Left ventricle myocardium superior (tissue), 1 donor: ENCODE measurements at places on chromosomes 2 and 18.

DNA sequence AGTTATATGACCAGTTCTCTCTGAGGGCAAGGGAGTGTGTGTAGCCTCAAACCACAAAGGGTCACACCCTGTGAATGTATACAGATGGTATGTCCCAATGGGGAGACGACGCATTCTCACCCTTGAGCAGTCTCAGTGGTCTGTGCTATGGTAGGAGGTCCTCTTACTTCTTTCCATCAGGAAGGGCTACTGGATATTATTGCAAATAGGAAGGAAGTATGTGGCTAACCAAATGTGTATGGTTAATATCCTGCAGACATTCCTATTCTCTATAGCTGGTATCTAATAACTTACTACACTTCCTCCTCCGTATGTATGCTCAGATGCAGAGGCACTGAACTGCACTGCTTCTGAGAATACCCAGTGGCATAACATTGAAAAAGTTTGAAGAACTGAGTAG, 306.7 kb upstream of the CCDC68 start:
- no peak for DNase-seq

- DNase-seq: no peak
These were observed 52.6 kb upstream of the TMEM163 start for GRCh38 chr2:134771313-134771801.

GRCh38 chr2:151756820-151757219, 22.5 kb upstream of the NEB start:
- DNase-seq: no peak

GRCh38 chr2:120771781-120772208, 36.1 kb downstream of the GLI2 start:
- DNase-seq: no peak

DNA sequence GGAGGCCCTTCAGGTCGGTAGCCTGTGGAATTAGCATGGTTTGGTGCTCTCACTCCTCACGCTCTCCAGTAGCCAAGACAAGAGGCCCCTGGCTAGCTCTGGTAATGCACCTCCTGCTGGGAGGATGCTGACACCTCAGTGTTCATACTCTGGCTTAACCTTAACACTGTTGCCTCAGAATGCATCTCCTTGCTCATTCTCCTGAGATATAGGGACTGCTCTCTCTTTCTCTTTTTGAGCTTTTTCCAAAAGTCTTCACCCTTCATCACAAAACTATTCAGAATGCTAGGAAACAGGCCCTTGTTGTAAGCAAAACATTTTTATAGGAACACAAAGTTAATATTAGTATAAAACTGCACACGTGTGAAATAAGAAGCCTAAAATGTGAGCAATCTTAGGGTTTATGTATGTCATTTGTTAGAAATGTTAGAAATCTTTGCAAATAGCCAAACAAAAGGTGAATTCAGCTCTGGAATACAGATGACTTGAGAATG, 17.3 kb upstream of the IMPA2 start:
- no peak for DNase-seq

DNA sequence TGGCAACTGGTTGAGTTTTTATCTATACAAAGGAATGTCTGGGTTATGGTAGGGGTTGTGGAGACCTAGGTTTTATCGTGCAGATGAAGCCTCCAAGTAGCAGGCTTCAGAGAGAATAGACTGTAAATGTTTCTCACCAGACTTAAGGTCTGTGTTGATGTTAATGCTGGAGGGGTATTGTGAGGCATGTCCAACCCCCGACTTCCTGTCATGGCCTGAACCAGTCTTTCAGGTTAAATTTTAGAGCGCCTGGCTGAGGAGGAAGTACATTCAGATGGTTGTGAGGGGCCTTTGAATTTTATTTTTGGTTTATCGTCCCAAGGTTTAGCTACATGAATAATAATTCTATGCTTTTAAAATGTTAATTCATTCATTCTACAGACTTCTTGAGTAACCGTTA, 435.1 kb downstream of the DLGAP1 start:
- no peak for DNase-seq

DNA sequence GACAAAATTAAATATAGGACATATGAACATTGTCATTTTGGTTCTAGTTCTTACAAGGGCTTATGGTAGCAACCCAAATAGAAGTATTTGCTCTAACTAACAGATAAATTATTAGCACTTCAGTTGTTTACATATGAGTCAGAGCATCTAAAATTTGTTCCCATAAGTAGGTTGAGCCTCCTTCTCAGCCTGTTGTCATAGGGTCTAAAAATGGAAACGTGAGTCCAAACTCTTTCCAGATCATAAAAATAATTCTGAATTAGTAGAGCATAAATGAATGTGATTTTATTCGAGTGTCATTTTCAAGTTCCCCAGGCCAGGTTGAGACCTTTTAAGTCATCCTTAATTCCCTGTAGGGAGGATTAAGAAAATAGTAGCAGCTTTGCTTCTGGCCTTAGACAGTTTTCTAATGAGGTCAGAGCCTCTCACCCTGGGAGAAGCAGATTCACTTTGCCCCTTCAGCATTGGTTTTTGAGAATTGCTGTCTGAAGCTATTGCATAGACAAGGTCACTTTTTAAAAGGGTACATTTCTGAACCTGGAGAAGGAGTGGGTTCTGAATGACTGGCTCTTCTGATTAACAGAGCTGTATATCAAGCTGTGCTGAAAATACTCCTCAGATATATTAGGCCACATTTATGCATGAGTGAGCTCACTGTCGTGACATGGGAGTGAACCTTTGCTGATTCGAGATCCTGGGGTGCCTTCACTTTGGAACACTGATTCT, 164.3 kb downstream of the NEDD4L start:
- DNase-seq: no peak

- DNase-seq: peak; percentile 71
These were observed 45.2 kb downstream of the PCBP1 start for GRCh38 chr2:70132244-70133126.

GRCh38 chr2:149572102-149572953, 15.2 kb downstream of the MMADHC start:
- no peak for DNase-seq

DNA sequence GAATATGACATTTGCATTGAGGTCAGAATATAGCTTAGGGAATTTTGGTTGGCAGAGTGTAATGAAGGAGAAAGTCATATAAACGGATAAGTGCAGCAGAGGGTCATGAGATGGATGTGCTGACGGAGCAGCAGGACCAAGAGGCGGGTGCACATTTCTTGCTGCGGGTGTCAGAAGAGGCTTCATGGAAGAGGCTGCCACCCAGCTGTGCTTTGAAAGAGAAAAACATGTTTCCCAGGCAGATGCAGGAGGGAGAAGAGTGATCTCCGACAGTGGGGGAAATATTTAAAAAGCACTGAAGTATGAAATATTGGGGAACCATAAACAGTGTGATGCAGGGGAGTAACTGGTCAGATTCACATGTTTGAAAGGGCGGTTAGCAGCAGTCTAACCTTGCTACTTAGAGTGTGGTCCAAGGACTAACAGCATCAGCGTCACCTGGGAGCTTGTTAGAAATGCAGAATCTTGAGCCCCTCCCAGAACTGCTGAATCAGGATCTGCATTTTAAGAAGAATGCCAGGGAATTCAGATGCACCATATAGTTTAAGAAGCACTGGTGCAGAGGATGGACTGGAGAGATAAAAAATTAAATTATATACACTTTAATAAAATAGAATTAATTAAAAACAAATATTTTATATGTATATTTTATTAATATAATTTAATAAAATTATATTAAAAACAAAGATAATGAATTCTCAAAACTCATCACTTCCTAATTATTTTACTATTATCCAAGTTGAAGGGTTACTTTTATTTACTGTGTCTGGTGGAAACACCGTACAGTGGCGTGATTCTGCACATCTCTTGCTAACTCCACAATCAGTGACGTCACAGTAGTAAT, 36.1 kb upstream of the SCYGR1 start:
- DNase-seq: no peak

- no peak for DNase-seq
These were observed 331.7 kb downstream of the GBX2 start for GRCh38 chr2:235836491-235836911.

DNA sequence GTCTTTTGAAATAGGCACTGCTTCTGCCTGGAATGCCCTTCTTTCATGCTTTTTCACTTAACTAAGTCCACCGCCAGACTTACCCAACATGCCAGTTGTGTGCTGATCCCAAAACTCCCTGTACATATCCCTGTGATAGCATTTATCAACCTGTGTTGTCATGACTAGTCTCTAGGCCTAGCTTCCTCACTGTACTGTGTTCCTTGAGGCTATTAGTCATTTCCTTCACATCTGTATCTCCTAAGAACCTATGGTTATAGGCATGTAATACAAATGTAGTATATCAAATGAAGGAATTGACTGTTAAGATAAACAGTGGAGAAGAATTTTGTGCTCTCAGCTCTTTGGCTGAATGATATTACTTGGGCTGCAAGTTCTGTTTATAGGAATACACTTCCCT, 184.3 kb downstream of the CYRIA start:
- DNase-seq: no peak

DNA sequence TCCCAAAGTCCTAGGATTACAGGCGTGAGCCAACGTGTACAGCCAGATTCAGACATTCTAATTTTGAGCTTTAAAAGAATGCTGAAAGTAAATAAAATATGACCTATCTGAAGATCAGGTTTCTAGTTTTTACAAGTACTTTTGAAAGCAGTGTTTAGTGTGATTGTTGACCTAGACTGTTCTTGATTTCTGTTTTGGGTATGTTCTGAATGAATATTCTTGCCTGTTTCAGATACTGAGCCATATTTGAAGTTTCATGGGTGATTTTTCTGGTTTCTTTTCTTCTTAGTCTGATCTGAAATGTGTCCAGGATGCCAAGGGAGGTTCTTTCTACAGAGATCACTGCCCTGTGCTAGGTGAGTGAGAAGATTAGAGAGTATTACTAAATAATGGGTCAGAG, 37.2 kb downstream of the MIB1 start:
- no peak for DNase-seq

DNA sequence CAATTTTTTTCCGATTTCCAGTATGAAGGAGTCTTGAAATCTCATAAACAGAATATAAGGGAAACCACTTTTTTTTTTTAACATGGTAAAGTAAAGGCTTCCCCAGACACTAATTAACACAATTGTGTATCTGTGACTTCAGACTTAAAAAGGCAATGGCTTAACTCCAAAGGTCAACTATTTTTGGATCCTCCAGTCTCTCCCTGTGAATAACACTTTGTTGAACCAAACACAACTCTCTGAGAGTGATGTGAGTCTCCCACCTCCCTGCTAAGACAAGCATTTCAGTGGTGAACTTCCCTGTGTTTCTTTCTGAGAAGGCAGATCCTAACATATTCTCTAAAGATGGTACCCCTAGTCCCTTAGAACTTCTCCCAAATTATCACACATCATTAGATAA, 219.6 kb upstream of the RBBP8 start:
- DNase-seq: no peak

DNA sequence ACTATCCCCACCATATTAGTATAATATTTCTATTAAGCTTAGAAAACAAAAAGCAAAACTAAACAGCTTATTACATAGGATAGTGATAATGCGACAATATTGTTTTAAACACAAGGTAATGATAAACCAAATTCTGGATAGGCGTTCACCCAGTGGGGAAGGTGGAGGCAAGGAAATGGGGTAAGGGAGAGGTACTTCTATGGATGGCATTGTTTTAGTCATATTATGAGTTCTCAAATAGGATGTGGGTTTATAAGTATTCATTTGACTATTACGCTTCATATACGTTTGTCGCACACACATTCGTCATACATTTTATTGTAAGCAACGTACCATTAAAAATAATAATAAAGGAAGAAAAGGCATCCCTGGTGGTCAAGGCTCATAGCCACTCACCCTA, 88.8 kb upstream of the DNMT3A start:
- DNase-seq: no peak

DNA sequence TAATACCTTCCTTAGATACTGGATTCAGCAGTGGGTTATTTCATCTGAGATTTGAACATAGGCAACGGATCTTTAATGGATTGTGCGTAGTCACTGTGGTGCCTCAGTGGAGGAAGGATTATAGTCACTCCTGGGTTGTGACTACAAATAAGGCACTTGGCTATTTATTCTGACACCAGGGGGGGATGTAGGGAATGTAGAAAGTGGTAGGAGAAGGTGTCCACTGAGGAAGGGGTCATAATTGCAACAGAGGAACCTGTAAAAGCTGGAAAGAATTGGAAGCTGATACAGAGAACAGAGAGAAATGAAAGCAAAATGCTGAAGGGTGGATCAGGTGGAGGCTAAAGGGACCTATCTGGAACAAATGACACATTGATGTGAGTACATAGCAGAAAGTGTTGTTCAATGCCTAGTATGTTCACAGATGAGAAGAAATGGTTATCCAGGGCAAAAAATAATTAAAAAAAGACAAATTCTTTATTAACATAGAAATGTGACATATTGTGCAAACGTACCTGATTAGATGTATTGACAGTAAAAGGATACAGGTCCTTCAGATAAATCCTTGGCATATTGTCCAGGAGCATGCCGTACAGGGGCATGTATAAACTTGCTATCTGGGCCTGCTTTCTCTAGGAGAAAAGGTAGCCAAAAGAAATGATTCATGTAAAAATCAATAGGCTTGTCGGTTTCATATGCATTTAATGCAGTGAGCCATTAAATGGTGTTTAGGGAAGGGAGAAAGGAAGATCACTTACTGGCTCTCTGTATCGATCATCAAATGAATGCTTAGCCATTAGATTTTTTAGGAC, 91.2 kb upstream of the CCDC195 start:
- DNase-seq: no peak

DNA sequence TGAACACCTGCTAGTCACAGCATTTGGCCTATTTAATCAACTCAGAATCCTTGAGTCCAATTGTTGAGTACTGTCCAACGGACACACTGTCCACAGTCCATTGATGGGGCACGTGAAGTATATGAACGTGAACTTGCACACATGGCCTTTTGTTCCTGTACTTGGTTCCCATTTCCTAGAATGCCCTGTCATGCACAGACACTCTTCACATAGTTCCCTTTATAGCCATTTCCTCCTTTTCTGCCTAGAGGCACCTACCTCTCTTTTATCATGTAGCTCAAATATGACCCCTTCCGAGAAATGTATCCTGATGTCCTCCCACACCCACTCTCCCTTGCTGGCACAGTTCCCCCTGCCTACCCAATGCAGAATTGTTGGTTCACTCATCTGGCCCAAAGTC, 8.7 kb upstream of the CRYGA start:
- no peak for DNase-seq

DNA sequence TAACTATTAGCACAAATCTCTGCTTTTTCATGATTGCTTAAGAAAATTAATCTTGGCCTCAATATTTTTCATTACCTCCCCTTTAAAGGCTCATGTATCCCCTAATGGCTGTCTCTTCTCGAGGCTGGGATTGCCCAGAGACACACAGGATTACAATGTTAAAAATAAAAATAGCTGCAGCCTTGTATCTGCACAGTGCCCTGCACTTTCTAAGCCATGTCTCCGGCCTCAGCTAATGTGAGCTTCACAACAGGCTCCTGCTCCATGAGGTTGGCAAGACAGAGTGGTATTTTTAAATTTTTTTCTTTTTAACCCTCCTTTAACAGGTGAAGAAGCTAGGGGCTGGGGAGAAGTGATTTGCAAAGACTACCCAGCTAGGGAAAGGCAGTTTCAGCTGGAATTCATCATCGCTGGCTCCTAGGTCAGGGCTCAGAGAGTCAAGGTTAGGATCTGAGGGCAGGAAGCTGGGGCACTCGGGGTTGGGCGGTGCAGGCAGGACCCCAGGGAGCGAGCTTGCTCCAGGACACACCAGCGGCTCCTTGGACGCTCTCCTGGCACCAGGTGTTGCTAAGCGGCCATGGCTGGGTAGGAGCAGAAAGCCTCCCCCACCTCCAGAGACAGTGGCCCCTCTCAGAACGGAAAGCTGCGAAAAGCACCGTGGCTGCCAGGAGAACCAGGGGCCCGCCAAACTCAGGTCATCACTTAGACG, 135.6 kb downstream of the SMAD2 start:
- DNase-seq: no peak
